ENCODE measurements at places on chromosomes 16 and 17.

- no peak for DNase-seq
Observed at GRCh38 chr17:1726626-1727257, 2.2 kb downstream of the WDR81 start.

DNA sequence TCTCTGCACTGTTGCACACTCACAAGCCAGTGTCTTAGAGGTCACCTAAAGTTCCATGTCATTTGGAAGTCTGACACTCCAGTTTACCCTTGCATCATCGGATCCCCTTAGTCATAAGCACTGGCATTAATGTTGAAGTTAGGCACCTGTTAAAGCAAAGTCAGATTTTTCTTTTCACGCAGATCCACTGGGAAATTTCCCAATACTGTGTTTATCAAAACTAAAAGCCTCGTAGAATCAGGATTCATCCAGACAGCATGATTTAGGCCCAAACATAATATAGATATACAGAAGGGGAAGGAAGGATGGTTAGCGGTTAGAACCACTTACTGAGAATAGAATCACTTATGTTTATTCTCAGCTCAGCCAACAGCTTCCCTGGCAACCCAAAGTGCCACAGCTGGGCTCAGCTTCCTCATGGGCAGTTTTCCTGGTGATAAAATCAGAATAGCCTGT lies 30.1 kb upstream of the HAPSTR1 start:
- no peak for DNase-seq

- DNase-seq: no peak
Observed at GRCh38 chr16:14357328-14357727, 272.7 kb downstream of the PARN start.

DNA sequence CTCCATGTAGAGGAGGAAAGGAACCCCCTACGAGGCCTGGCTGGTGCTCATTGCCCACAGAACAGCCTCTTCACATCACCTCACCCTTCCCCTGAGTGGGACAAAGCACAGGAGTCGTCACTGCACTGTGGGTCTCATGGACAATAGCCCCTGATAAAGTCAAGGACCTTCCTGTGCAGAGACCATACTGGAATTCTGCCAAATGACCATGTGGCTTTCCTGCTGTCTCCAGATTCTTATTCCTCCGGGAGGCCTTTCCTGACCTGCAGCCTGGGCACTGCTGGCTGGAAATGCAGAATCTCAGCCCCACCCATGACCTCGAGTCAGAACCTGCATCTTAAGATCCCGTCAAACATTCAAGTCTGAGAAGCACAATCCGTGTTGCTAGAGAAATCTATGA lies 60.5 kb upstream of the ERN1 start:
- DNase-seq: no peak

DNA sequence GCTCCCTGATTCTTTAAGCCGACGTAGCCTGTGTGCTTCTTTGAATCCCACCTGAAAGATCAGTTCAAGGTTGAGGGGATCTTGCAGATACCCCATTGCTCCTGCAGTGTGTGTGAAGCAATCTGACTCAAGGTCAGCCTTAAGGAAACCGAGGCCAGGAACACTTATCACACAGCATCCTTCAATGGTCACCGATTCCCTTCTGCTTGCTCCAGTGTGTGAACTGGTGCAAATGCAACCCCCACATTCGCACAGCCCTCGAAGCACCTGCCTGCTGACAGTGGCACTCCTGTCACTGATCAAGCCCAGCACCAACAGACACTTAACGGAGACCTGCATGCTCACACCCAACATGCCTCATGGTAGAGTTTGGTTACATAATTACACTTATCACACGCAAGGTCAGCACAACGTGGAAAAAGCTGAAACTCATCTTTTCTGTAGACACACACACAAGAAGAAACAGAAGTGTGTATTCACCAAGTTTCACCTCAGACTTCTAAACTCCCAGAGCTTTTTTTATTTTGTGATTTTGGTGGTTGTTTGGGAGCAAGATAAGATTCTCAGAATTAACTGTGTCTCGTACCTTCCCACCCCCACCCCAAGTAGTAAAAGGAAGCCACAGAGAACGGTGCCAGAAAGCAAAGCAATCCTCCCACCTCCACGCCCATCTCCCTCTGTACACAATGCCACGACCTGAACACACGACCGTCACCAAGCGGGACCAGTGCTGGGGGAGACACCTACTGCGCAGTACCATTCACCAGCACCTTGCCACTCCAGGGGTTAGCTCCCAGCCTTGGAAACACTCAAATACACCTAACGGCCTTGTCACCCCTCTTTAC lies 37.2 kb downstream of the LITAFD start:
- no peak for DNase-seq

DNA sequence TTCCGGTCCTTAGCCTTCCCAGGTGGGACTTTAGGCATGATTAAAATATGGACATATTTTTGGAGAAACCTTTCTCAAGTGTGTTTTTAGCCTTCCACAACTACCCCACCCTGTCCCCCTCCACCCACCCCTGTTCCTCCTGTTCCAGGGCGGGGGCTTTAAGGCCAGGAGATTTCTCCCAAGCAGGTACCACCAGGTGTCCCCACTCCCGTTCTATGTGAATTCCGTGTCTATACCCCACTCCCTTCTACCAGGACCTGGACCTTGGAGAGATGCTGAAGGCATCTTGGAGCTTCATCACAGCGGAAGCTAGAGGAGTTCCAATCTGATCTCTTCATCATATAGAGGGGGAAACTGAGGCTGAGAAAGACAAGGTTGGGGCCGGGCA lies 9.7 kb downstream of the CA4 start:
- no peak for DNase-seq

DNA sequence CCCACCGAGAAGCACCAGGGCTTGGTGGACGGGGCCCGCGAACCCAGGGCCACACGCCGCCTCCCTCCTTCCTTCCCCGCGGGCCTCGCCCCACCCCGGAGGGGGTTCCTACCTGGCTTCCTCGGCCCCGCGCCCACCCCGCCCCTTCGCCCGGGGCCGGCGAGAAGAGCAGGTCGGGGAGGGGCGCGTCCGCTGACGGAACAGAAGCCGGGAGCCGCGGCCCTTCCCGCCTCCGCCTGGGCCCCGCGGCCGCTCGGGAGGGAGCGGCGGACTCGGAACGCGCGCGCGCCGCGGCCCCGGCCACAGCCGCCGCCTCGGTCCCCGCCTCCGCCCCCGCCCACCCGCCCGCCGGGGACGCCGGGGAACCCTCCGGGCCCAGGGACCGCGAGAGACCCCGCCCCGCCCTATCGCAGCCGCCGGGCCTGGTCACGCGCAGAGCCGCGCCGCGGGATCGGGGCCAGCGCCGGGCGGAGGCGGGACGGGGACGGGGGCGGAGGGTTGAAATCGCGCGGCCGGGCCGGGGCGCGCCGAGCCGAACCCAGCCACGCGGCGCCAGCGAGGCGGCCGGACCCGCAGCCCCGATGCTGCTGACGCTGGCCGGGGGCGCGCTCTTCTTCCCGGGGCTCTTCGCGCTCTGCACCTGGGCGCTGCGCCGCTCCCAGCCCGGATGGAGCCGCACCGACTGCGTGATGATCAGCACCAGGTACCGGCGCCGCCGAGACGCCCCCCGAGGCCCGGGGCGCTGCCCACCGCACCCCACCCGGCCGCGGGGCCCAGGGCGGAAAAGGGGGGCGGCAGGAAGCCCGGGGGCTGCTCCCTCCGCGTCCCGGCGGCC lies at the start of gene TLCD3A:
TLCD3A (plus strand) TSS at position 530 of the 835 bp plus-strand sequence; CDS start at position 582, 52 bp downstream.
- DNase-seq: peak; percentile 78

GRCh38 chr17:65918916-65919315 lies 273.0 kb downstream of the CEP112 start:
- no peak for DNase-seq

DNA sequence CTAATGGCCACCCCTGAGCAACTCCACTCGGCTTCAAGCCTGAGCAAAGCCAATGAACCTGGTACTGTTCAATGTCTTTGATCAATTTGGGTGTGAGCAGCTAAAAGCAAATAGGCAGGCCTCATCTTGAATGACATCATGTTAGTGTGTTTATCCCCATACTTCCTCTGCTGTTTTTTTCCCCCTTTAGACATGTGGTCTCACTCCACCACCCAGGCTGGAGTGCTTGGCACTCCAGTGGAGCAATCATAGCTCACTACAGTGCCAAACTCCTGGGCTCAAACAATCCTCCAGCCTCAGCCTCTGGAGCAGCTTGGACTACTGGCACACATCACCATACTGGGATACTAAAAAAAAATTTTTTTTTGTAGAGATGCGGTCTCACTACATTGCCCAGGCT lies 75.4 kb downstream of the ARHGAP17 start:
- no peak for DNase-seq

DNA sequence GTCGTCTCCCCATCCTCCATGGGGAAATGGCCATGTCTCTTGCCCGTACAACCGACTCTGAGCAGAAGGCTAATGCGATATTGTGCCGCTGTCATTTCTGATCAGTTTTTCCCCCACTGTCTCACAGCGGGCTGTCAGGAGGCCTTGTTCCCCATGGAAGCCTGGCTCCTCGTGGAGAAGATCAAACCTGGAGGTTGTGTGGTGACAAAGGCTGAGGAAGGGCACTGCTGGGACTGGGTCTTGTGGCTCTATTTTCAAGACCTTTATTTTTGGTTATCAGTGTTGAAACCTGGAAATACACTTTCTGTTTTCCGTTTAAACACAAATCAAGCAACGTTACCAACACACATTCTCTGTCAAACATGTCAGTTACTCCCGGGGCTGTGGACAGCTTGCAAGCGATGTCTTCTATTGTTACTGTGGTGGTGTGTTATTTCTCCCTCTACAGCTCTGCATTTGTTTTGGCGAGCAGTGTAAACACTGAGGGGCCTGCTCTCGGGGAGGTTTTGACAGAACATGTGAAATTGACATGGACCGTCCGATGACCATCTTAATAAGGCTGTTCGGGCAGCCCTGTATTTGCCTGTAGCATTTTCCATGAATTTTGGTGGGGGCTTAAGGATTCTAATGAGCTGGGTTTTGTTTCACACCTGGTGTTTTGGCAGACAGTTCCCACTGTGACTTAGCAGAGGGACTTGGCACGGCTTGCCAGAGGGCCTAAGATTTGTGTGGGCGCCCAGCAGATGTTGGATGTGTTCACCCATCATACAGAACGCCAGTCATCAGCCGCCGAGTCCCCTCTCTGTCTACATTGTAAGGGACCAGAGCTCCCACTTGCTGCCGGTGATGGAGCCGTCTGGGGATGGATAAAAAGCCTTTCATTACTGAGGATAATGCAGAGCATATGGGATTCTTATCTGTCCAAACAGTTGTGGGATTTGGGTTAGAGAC lies 12.5 kb downstream of the RBFOX1 start:
- DNase-seq: no peak

DNA sequence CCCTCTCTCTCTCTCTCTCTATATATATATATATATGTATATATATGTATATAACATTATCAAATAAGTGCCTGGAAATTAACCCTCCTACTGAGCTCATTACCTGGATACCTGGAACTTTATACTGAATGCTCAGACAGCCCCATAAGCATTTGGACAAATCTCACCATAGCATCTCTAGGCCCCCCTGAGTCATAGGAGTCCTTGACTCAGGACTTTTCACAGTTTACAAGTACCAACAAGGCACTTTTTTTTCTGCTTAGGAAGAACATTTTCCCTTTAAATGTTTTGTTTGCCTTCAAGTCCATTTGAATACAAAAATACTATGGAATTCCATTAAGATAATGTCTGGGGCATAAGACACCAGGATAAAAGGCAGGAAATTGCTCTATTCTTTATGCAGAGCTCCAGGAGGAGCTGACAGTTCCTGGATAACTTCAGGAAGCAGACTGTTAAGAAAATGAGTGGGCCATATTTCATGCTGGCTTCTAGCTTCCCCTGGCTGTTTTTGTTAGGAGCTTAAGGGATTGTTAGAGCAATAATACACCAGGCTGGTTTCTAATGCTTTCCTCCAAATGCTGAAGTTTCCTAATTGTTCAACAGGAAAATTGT lies 171.7 kb upstream of the ASIC2 start:
- DNase-seq: no peak

GRCh38 chr16:62752854-62753253 lies 716.6 kb upstream of the CDH8 start:
- no peak for DNase-seq

DNA sequence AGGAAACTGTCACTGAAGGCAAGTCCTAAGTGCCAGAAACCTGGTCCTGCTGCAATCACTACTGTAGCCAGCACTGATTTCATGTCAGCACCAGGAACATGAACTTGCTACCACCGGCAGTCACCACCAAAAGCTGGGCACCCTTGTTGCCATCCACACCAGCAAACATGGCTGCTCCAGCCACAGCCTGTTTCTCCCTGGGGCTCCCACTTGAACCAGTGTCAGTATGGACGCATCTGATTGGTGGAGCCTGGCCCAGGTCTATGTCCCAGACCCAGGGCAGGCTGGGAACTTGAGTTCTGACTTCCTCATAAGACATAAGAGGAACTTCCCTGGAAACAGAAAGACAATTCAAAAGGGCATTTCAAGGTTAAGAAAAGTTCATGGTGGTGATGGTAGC lies 56.5 kb downstream of the COPRS start:
- DNase-seq: no peak

- DNase-seq: no peak
Observed at GRCh38 chr17:78953356-78954350, 26.1 kb downstream of the LGALS3BP start.

GRCh38 chr17:44979426-44979995 lies 11.4 kb upstream of the C1QL1 start:
- DNase-seq: peak; percentile 40

- DNase-seq: peak; percentile 10
Observed at GRCh38 chr16:64238571-64238970, 883.3 kb downstream of the CDH11 start.

GRCh38 chr16:4403133-4403949 lies 13.1 kb downstream of the CORO7 start:
- DNase-seq: no peak

GRCh38 chr16:5205361-5206040 lies 107.9 kb upstream of the EEF2KMT start:
- no peak for DNase-seq

DNA sequence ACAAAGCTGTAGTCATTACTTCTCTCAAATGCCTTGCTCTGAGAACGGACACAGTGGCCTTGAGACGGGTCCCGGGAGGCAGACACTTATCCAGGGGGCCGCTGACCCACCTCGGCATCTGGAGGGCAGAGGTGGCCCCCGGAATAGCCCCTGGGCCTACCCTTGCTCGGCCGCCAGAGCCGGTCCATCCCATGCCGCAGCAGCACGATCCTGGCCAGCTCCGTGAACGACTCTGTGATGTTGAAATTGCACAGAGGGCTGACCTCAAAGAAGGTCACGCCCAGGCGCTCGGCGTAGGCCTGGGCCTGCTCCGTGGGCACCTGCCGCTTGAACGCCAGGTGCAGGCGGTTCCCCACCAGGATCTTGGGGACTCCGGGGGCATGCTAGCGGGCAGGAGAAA lies 10.1 kb upstream of the WDR45B start:
- DNase-seq: no peak

GRCh38 chr16:22857296-22858025 lies 43.5 kb downstream of the HS3ST2 start:
- DNase-seq: no peak

GRCh38 chr16:27085182-27085581 lies 18.5 kb downstream of the C16orf82 start:
- no peak for DNase-seq

DNA sequence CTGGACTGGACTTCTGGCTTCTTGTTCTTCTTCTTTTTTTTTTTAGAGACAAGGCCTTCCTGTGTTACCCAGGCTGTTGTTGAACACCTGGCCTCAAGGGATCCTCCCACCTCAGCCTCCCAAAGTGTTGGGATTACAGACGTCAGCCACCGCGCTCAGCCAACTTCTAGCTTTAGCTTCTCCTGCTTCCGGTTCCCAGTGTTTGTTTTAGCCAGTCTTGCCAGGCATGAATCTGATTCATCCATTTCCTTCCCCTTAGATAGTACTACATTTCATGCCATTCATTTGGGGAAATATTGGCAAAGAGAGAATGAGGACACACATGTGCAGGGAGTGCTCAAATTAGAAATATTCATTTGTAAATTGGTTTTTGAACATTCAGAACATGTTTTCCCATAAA lies 12.1 kb upstream of the NDUFAB1 start:
- DNase-seq: peak; percentile 33

- no peak for DNase-seq
Observed at GRCh38 chr16:48811478-48811877, 201.5 kb upstream of the N4BP1 start.
